ENCODE measurements at places on chromosomes 6 and 20. TPM values are rescaled to one million over a fixed set of nuclear protein-coding genes. Genes with fewer than 3 reads are reported as not detected.
A peak's percentile ranks its signal among the peaks of the same experiment; 100 is the strongest.

DNA sequence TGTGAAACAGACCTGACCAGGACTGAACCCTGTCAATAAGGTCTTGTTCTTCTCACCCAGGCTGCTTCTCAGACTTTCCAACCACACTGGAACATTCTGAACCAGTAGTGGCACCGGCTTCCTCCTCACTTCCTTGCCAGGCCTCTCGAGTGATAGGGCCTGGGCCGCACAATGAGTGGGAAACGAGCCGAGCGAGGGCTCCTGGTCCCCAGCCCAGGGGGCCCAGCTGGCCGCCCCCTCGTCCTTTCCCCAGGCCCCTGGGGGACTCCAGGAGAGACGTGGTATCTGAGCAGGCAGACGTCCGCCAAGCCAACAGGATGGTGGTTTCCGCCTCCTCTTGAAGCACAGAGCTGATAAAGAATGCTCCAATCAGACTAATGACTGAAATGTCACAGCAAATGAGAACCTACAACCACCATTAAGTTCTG is 117.9 kb downstream of the GMDS start:
- no peaks in the 10 kb centered on the region for H3K27me3 ChIP-seq
- peaks cover 26% of the 10 kb centered on the region for H3K4me1 ChIP-seq
- H3K36me3 ChIP-seq: no peaks in the 10 kb centered on the region
- no peak overlapping the region for H3K4me3 ChIP-seq
- peak overlapping the region; percentile 68 for H3K27ac ChIP-seq
- DNase-seq: no peak

GRCh38 chr6:150144294-150144868 is 1.5 kb downstream of the PPP1R14C start:
- H3K27ac ChIP-seq: no peak overlapping the region
- H3K4me3 ChIP-seq: no peak overlapping the region
- H3K36me3 ChIP-seq: no peaks in the 10 kb centered on the region
- peaks cover 27% of the 10 kb centered on the region for H3K27me3 ChIP-seq
- no peak for DNase-seq
- H3K4me1 ChIP-seq: peaks cover 21% of the 10 kb centered on the region

ETV7 gene
- total RNA-seq: 0.37 TPM

AIF1 gene
- 7.6 TPM for total RNA-seq

- peaks cover 11% of the 10 kb centered on the region for H3K4me1 ChIP-seq
- H3K27ac ChIP-seq: no peak overlapping the region
- no peaks in the 10 kb centered on the region for H3K36me3 ChIP-seq
- no peaks in the 10 kb centered on the region for H3K27me3 ChIP-seq
Observed at GRCh38 chr20:50715694-50716093, 15.7 kb upstream of the PARD6B start.

DNA sequence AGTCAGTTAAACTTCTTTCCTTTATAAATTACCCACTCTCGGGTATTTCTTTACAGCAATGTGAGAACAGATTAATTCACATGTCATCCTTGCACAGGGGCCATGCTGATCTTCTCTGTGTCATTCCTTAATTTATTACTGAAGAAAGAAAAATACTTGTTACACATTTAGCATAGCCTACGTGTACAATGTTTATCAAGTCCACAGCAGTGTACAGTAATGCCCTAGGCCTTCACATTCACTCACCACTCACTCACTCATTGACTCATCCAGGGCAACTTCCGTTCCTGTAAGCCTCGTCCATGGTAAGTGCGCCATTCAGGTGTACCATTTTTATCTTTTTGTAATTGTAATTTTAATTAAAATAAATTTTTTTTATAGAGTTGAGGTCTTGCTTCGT is 73.6 kb downstream of the RSPH3 start:
- H3K27ac ChIP-seq: no peak overlapping the region
- no peak for DNase-seq
- no peaks in the 10 kb centered on the region for H3K27me3 ChIP-seq
- no peaks in the 10 kb centered on the region for H3K36me3 ChIP-seq
- H3K4me1 ChIP-seq: no peaks in the 10 kb centered on the region
- no peak overlapping the region for H3K4me3 ChIP-seq

DNA sequence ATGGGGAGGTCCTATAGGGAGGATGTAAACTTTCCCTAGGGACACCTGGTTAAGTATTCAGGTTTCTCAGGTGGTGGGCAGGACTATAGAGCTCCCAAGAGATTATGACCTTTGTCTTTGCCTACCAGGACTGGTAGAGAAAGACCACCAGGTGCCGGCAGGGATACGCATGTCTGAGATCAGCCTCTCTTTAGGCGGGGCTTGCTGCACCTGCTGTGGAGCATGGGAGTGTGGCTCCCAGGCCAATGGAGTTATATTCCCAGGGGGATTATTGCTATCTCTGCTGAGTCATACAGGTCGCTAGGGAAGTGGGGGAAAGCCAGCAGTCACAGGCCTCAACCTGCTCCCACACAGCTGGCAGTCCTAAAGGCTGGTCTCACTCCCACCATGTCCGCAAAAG is 280.5 kb upstream of the MMS22L start:
- no peak for DNase-seq
- H3K36me3 ChIP-seq: no peaks in the 10 kb centered on the region

- peaks cover 35% of the 10 kb centered on the region for H3K4me1 ChIP-seq
- H3K36me3 ChIP-seq: no peaks in the 10 kb centered on the region
- no peak overlapping the region for H3K27ac ChIP-seq
- H3K27me3 ChIP-seq: no peaks in the 10 kb centered on the region
Observed at GRCh38 chr6:21590346-21590745, 3.2 kb upstream of the SOX4 start.

DNA sequence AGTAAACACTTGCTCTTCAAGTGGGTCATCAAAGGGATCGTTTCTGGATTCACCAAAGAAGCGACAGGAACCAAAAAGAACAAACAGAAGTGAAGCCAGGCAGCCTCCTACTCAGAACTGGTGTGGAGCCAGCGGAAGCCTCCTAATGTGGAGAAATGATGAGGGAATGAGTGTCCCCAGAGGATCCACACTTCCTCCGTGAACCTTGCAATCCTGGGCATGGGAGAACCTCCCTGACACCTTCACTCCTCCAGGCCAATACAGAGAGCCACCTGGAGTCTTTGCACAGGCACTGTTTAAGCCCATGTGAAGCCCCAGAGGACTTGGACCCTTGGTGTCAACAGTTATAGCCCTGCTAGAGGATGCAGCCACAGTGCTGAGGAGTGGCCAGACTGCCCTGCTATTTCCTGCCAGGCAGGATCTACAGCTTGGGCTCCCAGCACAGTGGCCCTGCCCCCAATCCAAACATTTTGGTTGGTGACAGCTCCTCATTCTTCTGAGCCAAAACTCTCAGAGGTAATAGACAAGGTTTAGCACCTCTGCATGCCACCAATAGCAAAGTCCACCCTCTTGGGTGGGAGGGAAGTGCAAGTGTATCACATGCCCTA is 23.2 kb upstream of the SERINC1 start:
- H3K4me1 ChIP-seq: peaks cover 14% of the 10 kb centered on the region
- H3K27ac ChIP-seq: no peak overlapping the region
- H3K27me3 ChIP-seq: no peaks in the 10 kb centered on the region

- DNase-seq: no peak
- H3K4me3 ChIP-seq: no peak overlapping the region
- no peaks in the 10 kb centered on the region for H3K4me1 ChIP-seq
- H3K36me3 ChIP-seq: no peaks in the 10 kb centered on the region
Observed at GRCh38 chr20:22949331-22950109, 85.6 kb upstream of the SSTR4 start.

DNA sequence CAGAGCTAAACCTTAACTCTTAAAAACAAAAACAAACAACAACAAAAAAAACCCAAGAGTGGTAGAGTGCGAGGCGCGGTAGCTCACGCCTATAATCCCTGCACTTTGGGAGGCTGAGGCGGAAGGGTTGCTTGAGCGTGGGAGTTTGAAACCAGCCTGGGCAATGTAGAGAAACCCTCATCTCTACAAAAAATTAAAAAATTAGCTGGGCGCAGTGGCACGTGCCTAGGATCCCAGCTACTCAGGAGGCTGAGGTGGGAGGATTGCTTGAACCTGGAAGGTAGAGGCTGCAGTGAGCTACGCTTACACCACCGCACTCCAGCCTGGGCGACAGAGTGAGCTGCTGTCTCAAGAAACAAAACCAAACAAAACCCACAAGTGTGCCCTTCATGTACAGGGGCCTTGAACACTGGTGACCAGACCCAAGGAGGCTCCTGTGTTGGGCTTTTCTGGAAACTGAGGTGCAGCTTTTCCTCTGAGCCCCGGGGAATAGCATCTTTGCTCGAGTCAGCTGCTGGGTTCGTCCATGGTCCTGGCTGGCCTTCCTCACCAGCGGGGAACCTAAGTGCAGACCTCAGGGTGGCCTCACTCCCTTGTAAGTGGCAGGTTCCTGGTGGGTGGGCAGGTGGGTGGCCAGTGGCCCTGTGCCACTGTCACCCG is 39.9 kb downstream of the PYGB start:
- peaks cover 71% of the 10 kb centered on the region for H3K36me3 ChIP-seq
- H3K27me3 ChIP-seq: no peaks in the 10 kb centered on the region
- no peak overlapping the region for H3K4me3 ChIP-seq
- DNase-seq: no peak
- H3K27ac ChIP-seq: no peak overlapping the region
